ENCODE measurements at places on chromosomes 2 and 18. TPM values are rescaled to one million over a fixed set of nuclear protein-coding genes. Genes with fewer than 3 reads are reported as not detected.

HOXD13 gene
- not detected for total RNA-seq

DNA sequence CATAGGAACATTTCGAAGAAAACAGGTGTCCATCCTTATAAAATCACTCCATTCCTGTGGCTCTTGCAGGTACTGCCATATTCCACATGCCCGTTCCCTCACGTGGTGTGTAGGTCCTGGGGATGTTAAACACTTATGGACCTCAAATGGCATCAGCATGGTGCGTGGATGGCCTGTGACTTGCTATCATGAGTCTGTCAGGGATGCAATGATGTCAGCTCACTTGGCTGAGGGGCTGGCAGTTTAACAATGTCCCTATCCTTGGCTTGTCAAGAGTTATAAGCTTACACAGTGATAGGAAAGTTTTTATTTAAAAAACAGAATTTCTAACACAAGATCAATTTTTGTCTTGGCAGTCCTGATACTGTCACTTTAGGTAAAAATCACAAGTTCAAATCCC lies 28.8 kb downstream of the MAIP1 start:
- no peak for DNase-seq

DNA sequence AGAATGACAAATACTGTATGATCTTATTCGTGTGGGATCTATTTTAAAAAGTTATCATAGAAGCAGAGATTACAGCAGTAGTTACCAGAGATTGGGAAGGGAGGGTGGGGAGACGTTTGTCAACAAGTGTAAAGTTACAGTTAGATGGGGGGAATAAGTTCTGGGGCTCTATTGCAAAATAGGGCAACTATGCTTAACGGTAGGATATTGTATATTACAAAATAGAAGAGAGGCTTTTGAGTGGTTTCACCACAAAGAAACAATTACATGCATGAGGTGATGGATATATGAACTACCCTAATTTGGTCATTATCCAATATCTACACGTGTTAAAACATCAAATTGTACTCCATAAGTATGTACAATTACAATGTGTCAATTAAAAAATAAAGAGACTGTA lies 123.4 kb upstream of the NOSTRIN start:
- DNase-seq, result no peak

ALK gene
- 2.1 TPM for total RNA-seq

DNA sequence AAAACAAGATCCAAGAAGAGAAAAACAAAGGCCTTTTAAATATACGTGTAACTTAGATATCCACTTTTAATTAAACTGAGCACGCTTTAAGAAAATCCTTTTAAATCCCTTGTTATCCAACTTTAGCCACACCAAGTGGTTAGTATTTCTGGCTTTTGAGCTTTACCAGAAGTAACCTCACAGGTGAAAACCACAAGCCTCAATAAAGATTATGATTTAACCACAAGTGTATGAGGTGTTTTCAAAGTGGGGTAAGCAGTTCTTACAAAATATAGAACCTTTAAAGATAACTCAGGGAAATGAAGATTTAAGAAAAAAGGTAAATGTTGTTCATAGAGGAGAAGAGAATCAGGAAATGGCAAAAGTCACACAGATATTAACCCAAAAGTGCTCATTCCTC lies 58.4 kb upstream of the CDCA7 start:
- no peak for DNase-seq

- DNase-seq, result no peak
Observed at GRCh38 chr2:46131-46470, 204 bp downstream of the FAM110C start.

DNA sequence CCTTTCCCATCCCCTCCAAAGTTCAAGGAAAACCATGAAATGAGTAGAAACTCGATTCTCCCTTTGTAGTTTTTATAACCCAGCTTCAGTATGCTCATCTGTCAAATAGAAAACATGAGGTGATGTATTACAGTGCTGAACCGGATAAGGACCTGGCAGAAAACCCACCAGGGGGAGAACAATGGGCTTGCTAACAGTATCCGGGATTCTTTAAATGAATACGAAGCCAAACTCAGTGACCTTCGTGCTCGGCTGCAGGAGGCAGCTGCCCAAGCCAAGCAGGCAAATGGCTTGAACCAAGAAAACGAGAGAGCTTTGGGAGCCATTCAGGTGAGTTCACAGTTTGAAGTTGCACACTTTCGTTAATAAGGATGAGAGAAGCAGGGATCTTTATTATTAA lies 113.6 kb upstream of the TTC39C start:
- DNase-seq, result no peak

XDH gene
- total RNA-seq, result 2.9 TPM

DNA sequence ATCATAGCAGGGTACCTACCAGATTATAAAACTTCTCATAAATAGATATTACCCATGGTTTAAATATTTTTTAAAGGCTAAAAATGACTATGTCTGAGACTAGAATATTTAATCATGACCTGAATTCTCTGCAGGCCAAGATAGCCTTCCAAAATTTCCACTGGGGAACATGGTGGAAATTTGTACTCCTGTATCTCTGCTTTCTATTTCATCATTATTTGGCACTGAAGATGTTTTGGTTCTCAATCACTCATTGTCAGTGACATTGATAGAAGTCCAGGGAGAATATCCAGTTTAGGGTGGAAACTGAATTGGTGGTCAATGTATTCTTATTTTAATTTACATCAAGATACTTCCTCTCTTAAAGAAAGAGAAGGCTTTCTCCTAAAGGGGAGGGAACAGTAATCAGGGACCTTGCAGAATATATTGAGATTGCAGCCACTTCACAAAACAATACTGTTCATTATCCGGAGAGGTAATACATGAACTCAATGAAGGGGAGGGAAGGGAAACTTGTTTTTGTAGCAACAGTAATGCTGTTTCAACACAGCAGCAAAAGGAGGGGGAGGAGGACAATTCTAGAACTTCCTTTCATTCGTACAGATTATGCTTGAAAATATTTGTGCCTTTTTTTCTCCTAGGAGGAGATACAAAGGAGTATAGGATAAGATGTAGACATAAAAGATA lies 34.1 kb downstream of the EEF1B2 start:
- DNase-seq, result no peak

DNA sequence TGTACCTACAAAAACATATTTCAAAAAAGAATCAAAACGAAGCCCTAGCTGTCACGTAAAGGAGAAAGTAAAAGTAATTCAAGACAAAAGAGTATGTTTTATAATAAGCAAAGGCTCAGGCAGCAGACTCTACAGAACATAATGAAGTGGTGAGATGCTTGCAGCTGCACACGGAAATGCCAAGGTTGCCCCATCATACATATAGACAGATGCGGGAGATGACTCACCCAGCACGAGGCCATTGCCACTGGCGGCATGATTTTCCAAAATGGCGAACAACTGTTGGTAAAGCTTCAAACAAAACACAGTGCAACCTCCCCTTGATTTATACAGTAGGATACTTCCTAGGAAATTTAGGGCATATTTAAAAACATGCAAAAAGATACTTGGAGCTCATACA lies 26.0 kb upstream of the C1QL2 start:
- no peak for DNase-seq

- no peak for DNase-seq
Observed at GRCh38 chr2:9654452-9655100, 23.8 kb upstream of the YWHAQ start.

GRCh38 chr2:45901468-45902032 lies 250.1 kb downstream of the PRKCE start:
- no peak for DNase-seq
